T-helper 1 cell (primary cell): ENCODE measurements at places on chromosomes 3 and 15.

GRCh38 chr3:196048922-196049598 lies 32.8 kb downstream of the TFRC start:
- DNase-seq: no peak

DNA sequence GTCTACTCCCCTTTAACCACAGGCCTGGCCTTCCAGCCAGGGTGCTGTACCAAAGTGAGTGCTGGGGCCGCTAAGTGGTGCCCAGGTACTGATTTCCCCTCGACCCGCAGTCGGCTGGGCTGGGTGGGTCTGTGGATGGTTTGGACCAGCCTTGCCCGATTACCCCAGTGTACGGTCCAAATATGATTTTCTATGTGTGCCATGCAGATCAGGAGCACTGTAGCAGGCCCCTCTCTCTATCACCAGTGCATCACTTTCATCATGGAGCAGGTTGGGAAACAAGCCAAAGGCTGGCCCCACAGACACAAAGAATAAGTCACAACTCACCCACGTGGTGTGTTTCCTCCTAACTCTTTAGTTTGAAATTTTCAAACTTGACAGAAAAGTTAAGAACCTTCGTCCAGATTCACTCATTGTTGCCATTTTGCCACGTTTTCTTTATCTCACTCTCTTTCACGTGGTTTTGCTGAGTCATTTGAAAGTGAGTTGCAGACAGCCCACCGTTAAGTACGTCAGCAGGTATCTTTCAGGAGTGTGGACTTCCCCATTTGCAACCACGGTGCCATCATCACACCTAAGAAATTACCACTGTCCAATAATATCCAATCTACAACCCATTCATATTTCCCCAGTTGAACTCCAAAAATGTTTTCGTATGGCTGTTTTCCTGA lies 37.0 kb downstream of the ZNF710 start:
- DNase-seq: peak; percentile 80

DNA sequence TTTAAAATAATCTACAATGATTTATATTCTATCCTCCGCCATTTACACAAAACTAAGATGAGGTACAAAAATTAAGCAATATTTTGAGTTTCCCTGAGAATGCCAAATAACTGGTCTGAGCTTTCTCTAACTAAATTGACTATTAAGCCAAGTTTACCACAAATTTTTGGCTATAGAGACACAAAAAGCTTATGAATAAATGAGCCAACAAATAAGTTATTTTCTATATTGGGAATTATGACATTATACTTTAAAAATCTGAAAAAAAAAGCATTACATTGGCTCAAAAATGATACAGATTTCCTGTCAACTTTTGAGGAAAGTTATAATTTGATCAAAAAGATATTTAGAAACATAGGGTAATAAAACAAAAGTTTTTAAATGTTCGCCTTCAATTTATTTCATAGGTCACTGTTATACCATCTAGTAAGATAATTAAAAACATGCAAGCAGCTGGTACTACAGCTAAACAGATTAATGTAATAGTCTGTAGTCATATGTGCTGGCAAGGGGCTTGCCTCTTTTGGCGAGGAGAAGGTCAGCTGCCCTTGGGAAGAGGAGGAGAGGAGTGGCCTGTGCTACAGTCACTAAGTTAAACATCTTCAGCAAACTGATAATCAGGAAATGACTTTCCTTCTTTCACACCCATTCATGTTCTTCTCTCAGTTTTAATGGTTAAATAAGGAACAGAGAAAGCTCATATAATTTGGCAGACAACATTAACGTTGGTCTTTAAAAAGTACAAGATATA lies 318.5 kb downstream of the TBC1D5 start:
- no peak for DNase-seq

GRCh38 chr3:161171639-161172552 lies 49.2 kb upstream of the NMD3 start:
- DNase-seq: no peak

- DNase-seq: no peak
These were observed 6.2 kb downstream of the MELTF start for GRCh38 chr3:197023241-197023997.

DNA sequence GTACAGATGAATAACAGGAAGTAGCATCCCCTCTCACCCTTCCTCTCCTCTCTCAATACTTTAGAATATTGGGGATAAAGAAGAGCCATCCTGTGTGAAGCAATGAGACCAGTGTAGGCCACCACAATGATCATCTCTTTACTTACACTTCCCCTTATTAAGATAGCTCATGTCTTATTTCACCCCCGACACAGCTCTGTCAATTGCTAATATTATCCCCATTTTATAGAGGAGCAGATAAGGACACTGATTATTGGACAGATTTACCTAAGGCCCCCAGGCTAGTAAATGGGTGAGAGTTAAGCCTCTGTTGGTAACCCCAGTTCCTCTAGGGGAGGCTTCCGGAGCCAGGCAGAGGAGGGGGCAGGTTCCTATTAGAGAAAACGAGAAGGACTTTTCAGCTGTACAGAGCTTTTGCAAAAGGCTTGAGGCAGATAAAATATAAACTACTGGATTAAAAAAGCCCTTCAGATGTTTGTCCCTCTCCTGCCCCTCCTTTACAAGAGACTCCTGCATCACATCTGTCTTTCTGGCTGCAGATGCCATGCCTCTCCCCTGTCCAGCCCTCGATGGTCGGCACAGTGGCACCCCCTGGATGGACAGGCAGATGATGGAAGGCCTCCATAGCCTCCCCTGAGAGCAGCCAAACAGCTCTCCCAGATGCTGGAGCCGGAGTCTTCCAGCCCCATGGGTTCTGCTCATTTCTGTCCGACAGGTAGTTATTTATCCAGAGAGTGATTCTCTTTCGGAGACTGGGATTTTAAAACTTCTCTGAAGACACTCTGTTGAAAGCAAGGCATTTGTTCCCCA lies 49.4 kb upstream of the LCTL start:
- no peak for DNase-seq

- DNase-seq: no peak
These were observed 767.7 kb upstream of the ALCAM start for GRCh38 chr3:104598848-104599511.

DNA sequence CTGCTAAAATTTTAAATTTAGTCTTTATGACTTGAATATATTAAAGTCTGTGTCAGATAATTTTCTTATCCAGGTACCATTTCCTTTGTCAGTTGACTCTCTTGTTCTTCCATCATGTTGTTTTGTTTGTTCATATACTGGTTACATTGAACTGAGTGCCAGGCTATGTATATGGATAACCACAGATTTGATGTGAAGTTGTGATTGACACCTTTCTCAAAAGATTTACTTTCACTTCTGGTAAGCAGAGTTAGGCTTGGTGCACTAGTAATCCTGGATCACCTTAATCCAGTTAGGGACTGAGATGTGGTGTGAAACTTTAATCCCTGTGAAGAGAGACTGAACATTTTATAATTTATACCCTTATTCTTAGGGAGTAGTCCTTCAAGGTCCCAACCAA lies 99.4 kb downstream of the ADAM10 start:
- no peak for DNase-seq

GRCh38 chr15:80849308-80849707 lies 70.1 kb downstream of the CEMIP start:
- DNase-seq: no peak

DNA sequence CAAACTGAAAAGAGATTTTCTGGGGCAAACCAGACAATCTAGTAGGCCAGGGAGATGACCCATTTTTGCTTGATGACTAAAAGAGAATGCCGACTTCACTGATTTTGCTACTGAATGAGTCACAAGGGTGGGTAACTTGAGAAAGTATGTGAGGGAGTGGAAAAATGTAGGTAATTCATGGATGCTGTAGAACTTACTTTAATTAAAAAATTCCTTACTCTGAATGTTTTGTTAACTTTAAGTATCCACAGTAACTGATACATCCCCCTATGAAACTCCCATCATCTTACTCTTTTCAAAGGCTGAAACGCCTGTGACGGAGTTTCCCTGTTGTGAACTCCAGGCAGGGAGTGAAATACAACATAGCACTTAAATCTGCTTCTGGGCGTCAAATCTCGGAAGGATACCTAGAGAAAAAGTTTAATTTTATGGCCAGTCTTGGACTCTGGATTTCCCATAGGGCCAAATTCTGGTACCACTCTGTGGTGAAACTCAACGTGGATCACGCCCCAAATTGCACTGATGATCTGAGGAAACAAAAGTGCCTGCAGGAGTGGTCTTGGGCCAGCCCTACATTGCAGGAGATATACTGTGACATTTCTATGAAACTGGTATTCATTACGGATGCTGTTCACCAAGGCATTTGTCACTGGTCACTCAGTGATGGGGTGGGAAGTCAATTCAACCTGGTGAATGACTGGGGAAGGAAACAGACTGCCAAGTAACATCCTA lies 24.0 kb downstream of the GOLIM4 start:
- DNase-seq: no peak

- DNase-seq: peak; percentile 46
These were observed 162.5 kb upstream of the CHRNA7 start for GRCh38 chr15:31867536-31868442.

- no peak for DNase-seq
These were observed 174.5 kb upstream of the GAP43 start for GRCh38 chr3:115448851-115449250.

DNA sequence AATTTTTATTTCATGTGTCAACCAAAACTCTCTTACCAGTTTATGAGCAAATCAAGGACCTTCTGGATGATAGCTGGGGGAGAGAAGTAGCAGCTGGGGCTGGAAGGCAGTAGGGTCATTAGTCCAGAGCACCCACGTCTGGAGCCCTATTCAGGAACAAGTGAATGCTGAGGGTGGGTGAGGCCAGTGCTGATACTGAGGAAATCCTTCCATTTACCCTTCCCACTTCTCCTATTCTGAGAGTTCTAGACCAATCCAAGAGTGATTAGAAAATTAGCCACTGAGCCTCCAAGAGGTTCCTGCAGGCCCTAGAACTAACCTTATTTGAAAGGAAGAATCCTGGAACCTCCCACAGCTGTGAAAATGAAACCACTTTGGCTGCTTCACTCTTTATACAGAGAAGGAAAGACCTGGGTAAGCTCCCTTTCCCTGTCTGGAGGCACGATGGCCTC lies 46.2 kb upstream of the VILL start:
- DNase-seq: no peak

- DNase-seq: peak; percentile 1
These were observed 5.5 kb downstream of the MYL3 start for GRCh38 chr3:46857485-46858341.

- no peak for DNase-seq
These were observed 45.1 kb upstream of the TPM1 start for GRCh38 chr15:62997441-62997840.
